ENCODE measurements at places on chromosomes 12 and 14.

DNA sequence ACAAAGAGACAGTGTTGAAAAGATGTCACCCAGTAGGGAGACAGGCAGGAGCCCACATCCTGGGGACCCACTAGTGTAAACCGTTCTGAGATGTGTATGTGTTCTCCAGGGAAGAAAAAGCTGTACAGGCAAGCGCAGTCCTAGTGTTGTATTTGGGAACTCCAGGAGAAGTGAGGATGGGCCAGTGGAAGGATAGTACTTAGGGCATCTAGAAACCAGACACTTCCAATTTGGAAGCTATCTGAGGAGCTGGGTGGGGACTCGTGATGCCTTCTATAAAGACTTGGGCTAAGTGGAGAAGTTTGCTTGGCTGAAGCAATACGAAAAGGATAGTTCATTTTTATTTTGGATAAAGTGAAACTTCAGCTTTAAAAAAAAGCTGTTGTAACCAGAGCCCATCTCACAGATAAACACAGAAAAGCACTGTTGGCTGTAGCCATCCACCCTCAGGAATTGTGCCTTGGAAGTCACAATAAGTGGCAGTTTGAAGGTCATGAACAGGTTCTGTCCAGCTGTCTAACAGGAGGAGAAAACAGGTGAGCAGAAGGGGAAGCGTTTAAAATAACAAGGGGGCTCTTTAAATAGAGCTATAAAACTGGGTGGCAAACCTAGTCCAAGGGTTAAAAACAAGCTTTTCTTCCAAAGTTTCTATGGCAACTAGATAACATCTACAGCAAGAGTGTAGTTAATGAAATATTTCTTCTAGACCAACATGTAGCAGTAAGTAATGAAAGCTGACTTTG, 108.0 kb upstream of the ARHGAP5 start:
- no peak for DNase-seq

DNA sequence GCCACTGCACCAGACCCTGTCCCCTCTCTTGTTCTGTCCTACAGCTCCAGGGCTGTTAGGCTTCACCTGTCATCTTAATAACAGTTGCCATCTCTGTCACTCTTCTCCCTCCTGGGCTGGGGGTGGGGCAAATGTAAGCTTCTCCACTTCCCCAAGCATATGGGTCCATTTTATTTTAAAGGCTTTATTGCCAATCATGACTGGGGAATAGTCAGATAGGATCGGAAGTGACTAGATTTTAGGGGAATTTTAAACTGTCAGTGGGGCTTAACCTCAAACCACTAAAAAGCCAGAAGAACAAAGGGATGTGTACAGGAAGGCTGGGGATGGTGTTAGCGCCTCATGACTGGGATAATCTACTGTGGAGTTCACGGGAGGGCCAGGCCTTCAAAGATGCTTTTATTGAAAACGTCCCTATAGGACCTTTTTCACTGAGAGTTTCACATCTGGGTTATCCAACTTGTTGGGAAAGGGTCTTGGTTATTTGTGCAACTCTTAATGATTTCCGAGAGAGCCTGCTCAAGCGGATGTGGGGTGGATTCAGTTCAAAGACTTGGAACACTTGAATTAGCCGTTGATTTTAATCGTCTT, 41.6 kb downstream of the CHST11 start:
- no peak for DNase-seq

GRCh38 chr12:542395-543113, 82.8 kb downstream of the B4GALNT3 start:
- no peak for DNase-seq

DNA sequence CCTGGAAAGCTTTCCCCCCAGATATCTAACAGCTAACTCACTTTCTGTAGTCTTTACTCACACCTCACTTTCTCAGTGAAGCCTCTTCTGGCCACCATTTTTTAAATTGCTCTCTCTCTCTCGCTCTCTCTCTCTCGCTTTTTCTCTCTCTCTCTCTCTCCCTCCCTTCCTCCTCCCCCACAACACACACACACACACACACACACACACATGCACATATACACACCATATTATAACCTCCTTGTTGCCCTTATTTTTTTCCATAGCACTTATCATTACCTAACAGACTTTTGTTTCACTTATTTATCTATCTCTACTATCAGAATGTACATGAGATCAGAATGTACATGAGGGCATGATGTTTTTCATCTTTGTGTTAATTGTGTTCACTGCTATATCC, 156.8 kb downstream of the DUSP6 start:
- DNase-seq = no peak

DNA sequence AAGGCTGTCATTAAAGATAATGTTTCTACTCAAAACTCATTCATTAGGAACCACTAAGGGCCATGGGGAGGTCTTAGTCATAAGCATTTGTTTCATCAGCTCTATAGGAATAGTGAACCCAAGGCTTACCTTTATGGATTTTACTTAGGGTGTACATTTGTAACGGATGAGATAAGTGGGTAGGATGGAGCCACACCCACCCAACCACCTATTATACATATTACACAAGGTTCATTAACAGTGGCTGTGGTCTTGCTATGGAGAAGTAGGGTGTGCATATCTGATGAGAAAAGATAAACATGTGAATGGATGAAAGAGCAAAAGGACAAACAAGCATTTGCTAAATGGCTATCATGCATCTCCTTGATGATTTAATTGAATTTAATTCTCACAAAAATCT, 39.6 kb upstream of the ITPR2 start:
- DNase-seq = no peak

- DNase-seq = no peak
These were observed 447.4 kb downstream of the SLC16A7 start for GRCh38 chr12:60043236-60043635.

DNA sequence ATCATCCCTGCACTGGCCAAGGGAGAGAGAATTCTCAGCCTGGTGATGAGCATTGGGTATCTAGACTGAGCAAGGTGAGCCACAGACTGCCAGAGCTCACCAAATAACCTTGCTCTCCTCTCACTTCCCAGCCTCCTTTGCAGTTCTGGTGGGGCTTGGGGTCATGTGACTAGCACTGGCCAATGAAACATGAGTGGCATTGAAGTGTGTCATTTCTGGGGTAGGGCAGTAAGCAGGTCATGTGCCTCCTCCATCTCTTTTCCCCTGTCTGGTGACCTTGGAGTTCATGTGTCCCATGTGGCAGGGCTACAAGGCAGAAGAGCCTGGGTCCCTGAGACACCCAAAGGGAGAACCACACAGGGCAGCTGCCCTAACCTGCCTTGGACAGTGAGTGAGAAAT, 3.6 kb upstream of the KRT72 start:
- DNase-seq = no peak

GRCh38 chr12:6820166-6820565, 1.5 kb upstream of the GPR162 start:
- no peak for DNase-seq

GRCh38 chr14:58593977-58594376, 43.8 kb upstream of the DACT1 start:
- no peak for DNase-seq

DNA sequence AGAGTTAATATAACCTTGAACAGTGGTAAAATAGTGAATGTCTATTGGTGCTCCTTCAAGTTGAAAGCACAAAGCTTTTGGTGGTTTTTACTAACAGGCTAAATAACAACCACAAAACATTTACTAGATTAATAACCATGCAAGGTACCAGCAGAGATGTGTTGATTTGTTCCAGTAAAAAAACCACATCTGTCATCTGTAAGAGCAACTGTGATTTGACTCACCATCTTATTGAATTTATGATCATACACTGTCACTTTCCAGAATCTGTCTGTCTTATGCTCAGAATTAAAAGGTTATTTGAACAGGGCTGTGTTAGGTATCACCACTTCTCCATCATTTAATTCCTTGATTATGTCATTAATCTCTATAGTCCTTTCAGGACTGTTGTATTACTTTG, 107.0 kb upstream of the PTHLH start:
- DNase-seq = no peak

DNA sequence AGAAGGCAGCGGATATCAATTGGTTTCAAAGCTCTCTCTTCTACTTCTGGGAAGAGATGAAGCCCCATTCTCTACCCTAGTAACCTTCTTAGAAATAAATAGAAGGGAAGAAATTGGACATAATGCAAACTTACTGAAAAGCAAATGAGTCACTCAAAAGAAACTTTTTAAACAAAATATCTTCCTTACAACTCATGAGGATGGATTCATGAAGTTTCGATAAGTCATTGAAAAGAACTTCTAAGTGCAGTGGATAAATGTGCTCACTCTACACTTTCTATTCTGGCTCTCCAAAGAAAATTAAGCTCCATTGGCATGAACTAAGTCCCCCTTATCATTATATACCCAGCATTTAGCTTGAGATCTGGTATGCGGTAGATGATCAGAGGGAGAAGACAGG, 899.5 kb downstream of the RPS29 start:
- DNase-seq = no peak

- DNase-seq = no peak
These were observed 27.0 kb downstream of the GPR135 start for GRCh38 chr14:59438195-59438647.

DNA sequence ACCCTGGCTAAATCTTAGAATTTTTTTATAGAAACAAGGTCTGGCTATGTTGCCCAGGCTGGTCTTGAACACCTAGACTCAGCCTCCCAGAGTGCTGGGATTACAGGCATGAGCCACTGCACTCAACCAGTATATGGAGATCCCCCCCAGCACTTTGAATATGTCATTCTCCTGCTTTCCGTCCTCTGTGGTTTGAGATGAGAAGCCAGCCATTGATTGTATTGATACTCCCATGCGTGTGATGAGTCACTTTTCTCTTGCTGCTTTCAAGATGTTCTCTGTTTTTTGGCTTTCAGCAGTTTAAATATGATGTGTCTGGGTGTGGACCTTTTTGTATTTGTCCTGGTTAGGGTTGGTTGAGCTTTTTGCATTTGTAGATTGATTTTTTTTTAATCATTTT, 75.2 kb upstream of the DNM1L start:
- no peak for DNase-seq

DNA sequence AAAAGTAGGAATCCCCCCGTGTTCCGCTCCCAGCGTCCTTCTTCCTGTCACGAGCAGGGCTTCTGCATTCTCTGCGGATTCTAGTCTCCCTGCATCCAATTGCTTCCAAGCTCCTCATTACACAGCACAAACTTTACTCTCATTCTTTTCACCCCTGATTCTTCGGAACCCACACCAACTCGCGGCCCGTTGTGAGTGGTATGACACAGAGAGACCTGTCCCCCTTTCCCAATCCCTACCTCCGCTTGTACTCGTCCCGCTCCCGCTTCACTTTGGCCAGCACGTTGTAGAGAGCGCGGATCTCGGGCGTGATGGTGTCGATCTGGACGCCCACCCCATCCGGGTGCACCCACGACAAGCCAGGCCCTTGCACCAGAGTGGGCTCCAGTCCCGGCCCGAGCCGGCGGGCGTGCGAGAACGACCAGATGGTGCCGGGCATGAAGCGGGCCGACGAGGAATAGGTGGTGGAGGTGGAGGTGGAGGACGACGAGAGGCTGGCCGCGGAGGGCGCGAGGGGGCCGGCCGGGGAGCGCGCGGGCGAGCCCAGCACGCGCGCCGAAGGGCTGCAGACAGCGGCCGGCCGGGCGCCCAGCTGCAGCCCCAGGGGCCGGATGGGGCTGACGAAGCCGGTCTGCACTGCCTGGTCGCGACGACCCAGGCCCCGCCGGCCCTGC, 687 bp downstream of the IFFO1 start:
- no peak for DNase-seq

GRCh38 chr14:95355422-95355821, 35.7 kb upstream of the CLMN start:
- DNase-seq = no peak

- no peak for DNase-seq
These were observed 92.8 kb upstream of the PTHLH start for GRCh38 chr12:28065374-28065773.

- no peak for DNase-seq
These were observed 6.7 kb upstream of the LMO3 start for GRCh38 chr12:16612647-16613046.

DNA sequence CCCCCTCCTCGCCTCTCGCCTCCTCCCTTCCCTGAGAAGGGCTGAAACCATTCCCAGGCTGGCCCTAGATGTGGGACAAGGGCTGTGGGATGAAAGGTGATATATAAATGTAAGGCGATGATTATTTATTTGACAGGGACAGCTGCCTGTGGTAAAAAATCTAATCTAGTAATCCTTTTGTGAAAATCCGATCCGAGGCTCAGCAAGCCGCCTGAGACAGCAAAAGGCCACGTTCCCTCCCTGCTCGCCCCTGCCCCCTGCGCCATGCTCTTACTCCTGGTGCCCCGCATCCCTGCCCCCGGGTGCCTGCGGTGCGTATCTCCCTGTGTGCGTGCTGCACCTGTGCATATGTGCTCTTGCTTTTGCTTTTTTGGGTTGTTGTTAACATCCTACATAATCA, 65.2 kb downstream of the TSPAN9 start:
- DNase-seq = no peak

- DNase-seq = no peak
These were observed 123.5 kb upstream of the RFLNA start for GRCh38 chr12:124171231-124171979.

DNA sequence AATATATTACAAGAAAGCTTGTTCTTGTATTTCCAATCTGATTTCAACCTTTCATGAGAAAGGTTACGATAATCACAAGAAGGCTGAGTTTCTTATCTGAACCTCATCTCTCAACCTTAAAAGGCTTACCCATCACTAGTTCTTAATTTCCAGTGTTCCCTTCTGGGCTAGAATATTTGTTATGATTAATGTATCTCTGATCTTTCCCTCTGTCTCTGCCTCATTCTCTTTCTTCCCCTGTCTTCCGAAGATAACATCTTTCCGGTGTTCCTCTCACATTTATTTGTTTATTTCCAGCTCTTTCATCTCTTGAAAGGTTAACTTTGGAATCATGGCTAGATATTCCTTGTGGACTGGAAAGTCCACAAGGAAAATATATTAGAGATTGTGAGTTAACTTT, 255.9 kb downstream of the SLC6A15 start:
- no peak for DNase-seq

GRCh38 chr12:88327276-88327675, 185.2 kb downstream of the TMTC3 start:
- no peak for DNase-seq

- DNase-seq = no peak
These were observed 10.1 kb upstream of the PITPNM2 start for GRCh38 chr12:123160801-123161487.

DNA sequence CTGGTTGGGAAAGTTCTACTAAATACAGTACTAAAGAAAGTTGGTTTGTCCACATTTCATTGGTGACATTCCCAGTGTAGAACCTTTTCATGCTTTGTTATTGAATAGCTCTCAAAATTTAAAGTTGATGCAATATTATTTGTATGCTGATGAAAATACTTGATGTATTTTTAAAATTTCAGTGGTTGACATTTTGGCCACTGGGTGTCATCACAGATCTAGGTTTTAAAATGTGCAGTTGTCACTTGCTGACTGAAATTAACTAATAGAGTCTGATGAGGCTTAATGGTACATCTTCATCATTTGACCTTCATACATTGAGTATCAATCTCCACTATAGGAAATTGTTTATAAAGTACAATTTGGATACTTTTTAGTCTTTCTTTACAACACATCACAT, 37.1 kb downstream of the CMAS start:
- DNase-seq = peak; percentile 23

GRCh38 chr14:21105095-21105494, 4.2 kb downstream of the TMEM253 start:
- DNase-seq = no peak
